ENCODE measurements at places on chromosomes 12 and 14. TPM values are rescaled to one million over a fixed set of nuclear protein-coding genes. Genes with fewer than 3 reads are reported as not detected.

Gene FAM234B
- 2.0 TPM for polyA plus RNA-seq

DNA sequence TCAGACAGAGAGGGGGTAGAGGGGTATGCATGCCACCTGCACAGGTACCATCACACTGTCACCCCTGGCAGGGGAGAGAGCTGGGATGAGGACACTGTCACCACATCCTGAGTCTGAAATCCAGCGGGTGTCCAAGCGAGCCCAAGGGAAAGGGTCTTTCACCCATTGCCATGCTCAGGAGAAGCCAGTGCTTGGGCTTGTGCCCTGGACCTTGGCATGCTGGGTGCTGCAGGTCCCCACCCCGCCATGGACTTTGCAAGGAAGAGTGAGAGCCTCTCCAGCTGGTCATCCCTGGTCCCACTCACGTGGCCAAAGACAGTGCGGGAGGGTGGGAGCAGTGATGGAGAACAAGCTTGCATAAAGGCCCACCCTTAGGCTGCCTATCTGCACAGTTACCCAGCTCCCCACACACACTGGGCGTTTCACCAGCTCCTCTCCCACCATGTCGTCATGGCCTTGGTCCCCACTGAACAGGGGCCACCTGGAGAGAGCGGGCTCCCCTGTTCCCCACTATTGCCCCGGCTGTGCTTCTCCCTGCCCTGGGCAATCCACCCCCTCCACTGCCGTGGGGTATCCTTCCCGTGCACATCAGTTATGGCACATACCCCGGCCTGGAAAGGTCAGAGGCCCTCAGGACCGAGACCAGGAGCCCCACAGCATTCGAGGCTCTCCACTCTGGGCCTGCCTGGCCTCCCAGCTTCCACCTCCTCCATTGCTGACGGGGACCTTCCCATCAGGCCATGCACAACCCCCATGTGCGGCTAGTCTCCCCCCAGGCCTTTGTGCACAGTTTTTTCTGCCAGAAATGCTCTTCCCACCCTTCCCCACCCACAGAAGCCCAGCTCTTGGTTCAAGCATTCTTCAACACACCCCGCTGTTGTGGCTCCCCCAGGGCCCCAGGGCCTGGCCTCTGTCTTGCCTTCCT lies 58.6 kb upstream of the BCL11B start:
- H3K4me3 ChIP-seq, result no peak overlapping the region
- no peak for DNase-seq
- H3K4me1 ChIP-seq, result no peaks in the 10 kb centered on the region
- H3K27ac ChIP-seq, result no peak overlapping the region
- no peaks in the 10 kb centered on the region for H3K27me3 ChIP-seq

DNA sequence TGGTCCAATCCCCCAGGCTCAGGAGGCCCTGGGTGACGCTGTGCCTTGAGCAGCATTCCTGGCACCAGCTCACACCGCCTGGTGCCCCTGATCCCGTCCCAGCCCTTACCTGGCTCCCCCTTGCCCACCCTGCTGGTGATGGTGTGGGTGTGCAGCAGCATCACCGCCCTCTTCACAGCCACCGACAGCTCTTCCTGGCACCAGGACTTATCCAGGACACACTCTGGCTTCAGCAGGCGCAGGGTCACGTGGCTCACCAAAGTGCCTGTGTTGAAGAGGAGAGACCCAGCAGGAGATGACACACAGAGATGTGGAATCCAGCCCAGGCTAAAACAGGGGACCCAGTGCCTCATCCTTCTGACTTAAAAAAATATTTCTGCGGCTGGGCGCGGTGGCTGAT lies 36.2 kb downstream of the GCN1 start:
- no peaks in the 10 kb centered on the region for H3K27me3 ChIP-seq
- H3K27ac ChIP-seq, result no peak overlapping the region
- H3K4me1 ChIP-seq, result peaks cover 8% of the 10 kb centered on the region
- peaks cover 95% of the 10 kb centered on the region for H3K36me3 ChIP-seq
- no peak for DNase-seq
- no peak overlapping the region for H3K4me3 ChIP-seq

Gene NRL
- polyA plus RNA-seq, result 2.9 TPM

DNA sequence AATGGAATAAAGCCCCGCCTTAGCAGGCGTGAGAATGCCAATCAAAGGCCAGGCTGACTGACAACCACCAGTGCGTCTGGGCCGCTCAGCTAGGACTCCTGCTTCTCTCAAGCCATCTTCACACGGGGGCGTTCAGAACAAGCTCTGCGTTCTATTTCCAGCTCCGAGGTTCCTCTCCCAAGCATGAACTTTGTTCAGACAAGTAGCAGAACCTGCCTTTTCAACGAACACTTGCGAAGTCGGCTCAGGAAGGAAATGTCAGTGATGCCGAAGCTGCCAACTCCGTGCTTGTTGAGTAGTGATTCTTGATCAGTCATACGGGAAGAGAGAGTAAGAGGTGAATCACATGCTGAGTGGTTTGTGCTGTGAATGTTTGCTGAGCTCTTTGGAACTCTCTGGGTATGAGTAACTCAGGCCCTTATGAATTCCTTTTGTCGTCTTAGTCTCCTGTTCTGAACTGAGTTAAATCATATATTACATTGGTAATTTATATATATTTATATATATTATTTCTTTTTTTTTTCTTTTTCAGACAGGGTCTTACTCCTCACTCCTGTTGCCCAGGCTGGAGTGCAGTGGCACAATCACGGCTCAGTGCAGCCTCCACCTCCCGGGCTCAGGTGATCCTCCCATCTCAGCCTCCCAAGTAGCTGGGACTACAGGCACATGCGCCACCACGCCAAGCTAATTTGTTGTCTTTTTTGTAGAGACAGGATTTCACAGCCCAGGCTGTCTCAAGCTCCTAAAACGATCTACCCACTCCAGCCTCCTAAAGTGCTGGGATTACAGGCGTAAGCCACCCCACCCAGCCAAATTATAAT lies 29.4 kb upstream of the BCL7A start:
- no peak for DNase-seq
- no peak overlapping the region for H3K4me3 ChIP-seq
- H3K27me3 ChIP-seq, result no peaks in the 10 kb centered on the region
- H3K27ac ChIP-seq, result no peak overlapping the region

DNA sequence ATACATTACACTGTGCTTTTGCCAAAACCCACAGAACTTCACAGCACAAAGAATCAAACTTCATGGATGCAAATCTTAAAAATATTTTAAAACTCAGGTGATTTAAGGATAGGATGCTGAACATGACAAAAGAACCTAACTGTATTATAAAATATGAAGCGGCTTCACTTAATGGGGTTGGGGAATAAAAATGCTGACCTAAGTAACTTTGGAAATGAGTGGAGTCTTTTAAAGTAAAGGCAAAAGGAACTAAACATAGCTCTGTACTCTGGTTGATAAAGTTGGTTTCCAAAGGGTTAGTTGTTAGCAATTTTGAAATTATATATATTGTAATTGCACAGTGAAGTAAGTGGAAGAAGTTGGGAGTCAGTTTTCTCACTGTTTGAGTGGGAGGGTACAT lies 111.5 kb upstream of the SYT1 start:
- DNase-seq, result no peak
- H3K27me3 ChIP-seq, result no peaks in the 10 kb centered on the region
- no peak overlapping the region for H3K4me3 ChIP-seq
- no peaks in the 10 kb centered on the region for H3K36me3 ChIP-seq

Gene FAM181A
- polyA plus RNA-seq, result not detected

Gene ZNF140
- 6.3 TPM for polyA plus RNA-seq

GRCh38 chr14:54889919-54890318 lies 12.7 kb downstream of the GCH1 start:
- peaks cover 4% of the 10 kb centered on the region for H3K4me1 ChIP-seq
- H3K36me3 ChIP-seq, result no peaks in the 10 kb centered on the region
- no peak overlapping the region for H3K4me3 ChIP-seq
- no peaks in the 10 kb centered on the region for H3K27me3 ChIP-seq
- no peak for DNase-seq
